Activated CD4-positive, alpha-beta T cell treated with anti-CD3 and anti-CD28 coated beads for 4 hours (primary cell): ENCODE measurements at places on chromosomes 2 and 18.

GRCh38 chr2:34305587-34305986 is 706.5 kb upstream of the FAM98A start:
- no peak for DNase-seq

DNA sequence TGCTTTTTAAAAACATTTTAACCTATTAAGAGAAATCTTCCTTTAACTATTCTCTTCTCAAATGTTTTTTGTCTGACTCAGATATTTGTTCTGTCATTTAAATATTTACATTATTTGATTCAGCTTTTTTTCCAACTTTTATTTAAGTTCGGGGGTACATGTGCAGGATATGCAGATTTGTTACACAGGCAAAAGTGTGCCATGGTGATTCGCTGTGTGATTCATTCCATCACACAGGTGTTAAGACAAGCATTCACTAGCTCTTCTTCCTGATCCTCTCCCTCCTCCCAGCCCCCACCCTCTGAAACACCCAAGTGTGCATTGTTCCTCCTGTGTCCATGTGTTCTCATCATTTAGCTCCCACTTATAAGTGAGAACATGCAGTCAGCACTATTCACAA is 19.4 kb downstream of the SP100 start:
- DNase-seq, result no peak

DNA sequence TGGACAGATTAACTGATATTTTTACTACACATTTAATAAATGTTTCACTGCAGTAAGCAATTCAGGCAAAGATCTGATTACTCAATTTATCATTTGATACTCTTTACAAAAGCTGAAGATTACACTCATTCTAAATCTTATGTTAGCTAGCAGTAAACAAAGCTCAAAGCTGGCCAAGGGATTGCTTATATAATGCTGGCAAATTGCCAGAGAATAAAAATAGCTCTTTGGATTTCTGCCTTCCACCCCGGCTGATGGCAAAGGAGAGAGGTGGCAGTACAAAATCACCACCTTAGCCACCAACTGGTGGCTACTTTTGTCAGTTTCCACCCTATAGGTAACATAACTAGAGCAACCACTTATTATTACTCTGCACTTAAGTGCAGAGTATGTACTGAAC is 320.5 kb downstream of the FSIP2 start:
- DNase-seq, result no peak

GRCh38 chr2:140362361-140362760 is 1582.2 kb upstream of the NXPH2 start:
- no peak for DNase-seq

DNA sequence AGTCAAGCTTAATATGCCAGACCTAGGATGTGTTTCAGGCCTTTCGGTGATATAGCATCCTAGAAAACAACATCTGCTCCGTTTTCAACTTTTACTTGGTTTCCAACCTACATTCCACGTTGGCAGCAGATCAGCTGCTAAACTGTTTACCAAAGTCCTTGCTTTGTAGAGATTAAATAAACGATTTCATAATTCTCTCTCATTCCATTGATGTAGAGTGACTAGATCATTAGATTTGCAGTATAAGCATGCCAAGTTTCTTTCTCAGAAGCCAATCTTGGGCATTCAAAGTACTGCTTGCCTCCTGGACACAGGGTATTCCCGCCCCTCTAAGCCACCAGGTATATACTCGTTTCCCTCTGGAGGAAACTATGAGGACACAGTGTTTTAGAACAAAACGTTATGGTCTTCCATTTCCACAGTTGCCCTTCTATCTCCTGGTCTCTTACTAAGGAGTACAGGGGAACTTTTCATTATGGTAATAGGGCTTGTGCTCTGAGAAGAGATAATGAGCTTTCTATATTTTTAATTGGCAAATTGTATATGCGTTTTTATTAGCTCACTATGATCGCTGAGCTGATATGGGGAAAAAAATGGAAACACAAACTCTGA is 10.5 kb upstream of the INSIG2 start:
- DNase-seq, result no peak

- DNase-seq, result no peak
Observed at GRCh38 chr2:127607399-127607908, 38.5 kb upstream of the GPR17 start.

DNA sequence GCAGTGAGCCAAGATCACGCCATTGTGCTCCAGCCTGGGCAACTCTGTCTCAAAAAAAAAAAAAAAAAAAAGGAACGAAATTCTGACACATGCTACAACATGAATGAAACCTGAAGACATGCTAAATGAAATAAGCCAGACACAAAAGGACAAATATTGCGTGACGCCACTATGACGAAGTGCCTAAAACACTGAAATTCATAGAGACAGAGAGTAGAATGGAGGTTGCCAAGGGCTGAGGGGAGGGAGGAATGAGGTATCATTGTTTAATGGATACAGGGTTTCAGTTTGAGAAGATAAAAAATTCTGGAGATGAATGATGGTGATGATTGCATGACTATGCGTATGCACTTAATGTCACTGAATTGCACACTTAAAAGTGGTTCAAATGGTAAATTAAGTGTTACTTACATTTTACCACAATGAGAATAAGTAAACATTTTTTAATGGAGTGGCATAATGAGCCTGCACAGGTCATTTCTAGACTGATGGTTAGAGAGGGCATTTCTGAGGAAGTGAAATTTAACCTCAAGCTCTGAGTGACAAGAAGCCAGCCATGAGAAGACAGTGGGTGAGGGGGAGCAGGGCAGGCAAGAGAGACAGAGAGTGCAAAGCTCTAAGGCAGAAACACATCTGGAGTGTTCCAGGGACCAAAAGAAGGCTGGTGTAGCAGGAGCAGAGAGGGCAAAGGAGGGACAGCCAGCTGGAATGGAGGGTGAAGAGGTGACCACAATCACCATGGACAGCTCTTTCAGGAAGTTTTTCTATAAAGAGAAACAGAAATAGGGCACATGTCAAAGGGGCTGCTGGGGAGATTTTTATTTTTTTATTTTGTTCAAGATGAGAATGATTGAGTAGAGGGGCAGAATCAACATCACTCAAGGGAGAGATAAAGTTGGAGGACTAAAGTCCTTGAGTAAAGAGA is 20.6 kb upstream of the EXOC6B start:
- DNase-seq, result no peak

DNA sequence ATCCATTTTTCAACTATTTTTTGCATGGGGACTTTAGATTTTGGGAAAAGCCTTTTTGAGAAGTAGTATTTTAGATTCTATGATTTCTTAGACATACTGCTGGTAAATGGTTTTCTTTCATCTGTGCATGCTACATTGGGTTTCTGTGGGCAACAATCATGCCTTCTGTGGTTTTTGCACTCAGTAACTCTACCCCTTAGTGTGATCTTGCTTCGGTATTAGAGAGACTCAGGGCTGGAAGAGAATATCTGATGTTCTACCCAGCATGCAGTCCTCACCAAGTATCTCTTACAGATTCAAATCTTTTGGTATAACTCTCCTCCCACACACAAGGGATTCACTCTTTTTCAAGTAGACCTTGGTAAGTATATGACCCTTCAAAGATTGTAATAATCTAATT is 183.0 kb downstream of the PMAIP1 start:
- no peak for DNase-seq

DNA sequence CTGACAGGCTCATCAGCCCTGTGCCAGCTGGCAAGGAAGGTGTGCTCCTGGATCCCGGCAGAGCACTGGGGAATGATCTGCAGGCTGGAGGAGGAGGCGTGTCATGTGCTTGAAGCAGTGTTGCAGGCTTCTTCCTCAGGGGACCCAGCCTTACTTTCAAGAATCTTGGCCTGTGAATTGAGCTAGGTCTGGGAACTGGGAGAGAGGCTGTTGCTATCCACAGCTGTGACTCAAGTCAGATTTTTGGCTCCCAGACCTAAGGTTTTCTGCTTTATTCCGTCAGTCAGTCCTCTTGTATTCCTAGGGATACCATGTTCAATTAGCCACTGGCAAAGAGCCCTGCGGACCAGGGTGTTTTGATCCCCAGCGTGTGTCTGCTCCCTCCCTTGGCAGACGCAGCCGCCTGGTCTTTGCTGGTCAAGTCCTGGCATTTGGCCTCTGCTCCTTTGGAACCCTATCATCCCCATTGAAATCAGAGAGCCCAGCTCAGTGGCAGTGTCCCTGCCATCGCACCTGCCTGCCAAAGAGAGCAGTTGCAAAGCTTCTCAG is 32.4 kb downstream of the ASB1 start:
- no peak for DNase-seq

DNA sequence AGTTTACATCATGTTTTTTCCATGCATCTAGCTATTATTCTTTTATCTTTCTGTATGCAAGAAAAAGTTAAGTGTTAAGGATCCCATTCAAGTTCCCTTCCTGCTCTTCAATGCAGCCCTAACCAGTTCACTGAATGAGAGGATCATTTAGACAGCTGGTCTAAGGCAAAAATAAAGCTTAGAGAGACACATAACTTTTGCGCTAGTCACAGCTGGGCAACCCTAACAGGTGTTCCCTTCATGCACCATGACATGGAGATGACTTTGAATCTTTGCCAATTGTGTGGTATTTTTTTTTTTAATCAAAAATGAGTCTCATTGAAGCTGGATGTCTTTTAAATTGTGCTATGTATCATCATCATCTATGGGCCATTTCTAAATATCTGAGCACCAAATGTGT is 393.8 kb upstream of the CYRIA start:
- no peak for DNase-seq

GRCh38 chr18:48643262-48643661 is 104.4 kb downstream of the CTIF start:
- DNase-seq, result no peak

GRCh38 chr2:128765811-128766210 is 447.1 kb upstream of the HS6ST1 start:
- DNase-seq, result no peak

GRCh38 chr18:54251606-54252390 is 17.5 kb upstream of the POLI start:
- DNase-seq, result no peak

DNA sequence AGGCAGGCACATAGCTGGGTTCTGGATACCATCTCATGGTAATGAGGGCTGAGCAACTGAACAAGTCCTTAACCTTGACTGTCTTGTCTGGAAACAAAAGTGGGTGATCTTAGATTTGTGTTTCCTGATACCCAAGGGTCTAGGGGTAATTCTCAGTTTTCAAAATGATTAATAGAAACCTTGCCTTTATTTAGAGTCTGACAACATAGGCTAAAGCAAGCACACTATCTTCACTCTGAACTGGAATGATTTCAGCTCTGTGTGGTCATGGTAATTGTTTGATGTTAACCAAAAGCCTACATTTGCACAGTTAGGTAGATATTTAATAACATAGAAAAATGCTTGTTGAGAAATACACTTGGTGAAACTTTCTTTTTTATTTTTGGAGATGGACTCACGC is 6.8 kb upstream of the LAMA3 start:
- no peak for DNase-seq

DNA sequence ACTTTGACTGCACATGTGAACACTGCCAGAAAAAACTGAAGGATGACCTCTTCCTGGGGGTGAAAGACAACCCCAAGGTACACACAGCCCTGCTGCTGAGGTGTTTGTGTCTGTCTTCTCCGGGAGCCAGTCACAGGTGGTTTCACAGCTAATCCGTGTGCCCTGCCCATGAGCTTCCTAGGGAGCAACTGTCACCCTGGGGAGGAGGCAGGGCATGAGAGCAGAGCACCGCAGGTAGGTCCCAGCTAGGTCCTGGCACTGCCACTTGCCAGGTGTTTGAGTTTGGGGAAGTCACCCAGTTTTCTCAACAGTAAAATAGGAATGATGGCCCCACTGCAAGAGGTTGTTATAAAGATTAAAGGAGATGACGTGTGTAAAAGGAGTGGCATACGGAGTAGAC is 29.1 kb downstream of the SMYD1 start:
- DNase-seq, result no peak

GRCh38 chr2:18907508-18907907 is 318.1 kb upstream of the NT5C1B start:
- DNase-seq, result no peak

DNA sequence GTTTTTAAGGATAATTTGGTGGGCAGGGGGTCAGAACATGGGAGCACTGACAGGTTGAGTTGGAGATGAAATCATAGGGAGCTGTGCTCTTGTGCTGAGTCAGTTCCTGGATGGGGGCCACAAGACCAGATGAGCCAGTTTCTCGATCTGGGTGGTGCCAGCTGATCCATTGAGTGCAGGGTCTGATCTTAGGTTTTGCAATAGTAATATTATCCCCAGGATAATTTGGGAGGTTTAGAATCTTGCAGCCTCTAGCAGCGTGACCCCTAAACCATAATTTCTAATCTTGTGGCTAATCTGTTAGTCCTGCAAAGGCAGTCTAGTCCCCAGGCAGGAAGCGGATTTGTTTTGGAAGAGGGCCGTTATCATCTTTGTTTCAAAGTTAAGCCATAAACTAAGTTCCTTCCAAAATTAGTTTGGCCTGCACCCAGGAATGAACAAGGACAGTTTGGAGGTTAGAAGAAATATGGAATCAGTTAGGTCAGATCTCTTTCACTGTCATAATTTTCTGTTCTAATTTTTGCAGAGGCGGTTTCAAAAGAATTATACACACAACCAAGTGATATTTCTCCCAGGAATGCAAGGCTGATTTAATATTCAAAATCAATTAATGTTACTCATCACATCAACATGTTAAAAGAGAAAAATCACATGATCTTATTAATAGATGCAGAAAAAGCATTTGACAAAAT is 23.0 kb downstream of the DBI start:
- no peak for DNase-seq

DNA sequence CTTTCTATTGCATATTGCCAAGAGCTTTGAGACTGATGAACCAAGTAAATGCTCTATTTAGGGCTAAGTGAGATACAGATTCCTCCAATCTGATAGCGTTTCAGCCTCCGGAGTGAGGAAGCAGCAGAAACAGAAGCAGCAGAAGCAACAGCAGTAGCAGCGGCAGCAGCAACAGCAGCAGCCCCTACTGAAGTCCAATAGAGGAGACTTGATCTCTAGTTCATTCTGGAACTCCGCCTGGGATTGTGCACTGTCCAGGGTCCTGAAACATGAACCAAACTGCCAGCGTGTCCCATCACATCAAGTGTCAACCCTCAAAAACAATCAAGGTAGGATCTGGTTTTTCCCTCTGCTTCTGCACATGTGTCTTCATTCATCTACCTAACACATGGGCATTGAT is at the start of gene DPP10:
Gene DPP10, plus strand, starts transcription at position 132 of the 400 bp plus-strand sequence.
- no peak for DNase-seq

- no peak for DNase-seq
Observed at GRCh38 chr2:11865378-11865777, 118.9 kb downstream of the LPIN1 start.

- no peak for DNase-seq
Observed at GRCh38 chr18:45760462-45761036, 36.6 kb downstream of the SLC14A1 start.

DNA sequence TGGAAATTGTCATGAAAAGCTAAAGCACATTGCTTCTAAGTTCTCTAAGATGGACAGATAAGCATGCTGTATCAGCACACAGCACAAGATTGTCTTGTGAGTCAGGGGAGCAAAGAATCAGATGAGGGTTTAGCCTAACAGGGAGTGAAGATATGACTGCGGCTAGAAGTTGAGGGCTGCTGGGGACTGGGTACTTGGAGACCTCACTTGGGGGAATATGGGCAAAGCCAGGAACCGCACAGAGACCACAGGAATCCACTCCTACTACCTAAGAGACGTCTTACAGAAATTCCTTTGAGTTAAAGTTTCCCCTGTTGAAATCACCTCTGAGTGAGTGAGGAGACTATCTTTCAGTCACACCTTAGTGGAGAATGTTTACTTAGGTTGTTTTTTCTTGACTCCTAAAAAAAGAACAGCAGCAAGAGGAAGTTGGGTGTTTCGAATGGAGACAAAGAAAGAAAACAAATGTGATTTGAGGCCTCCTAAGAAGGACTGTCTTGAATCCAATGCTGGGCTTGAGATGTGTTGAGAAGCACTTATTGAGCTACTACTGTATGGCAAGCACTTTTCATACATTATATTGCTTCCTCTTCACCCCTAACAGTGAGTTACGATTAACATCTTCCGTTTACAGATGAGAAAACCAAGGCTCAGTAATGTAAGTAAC is 100.7 kb downstream of the ANKRD44 start:
- DNase-seq, result peak; percentile 46
